ENCODE measurements at places on chromosomes 2 and 18.

DNA sequence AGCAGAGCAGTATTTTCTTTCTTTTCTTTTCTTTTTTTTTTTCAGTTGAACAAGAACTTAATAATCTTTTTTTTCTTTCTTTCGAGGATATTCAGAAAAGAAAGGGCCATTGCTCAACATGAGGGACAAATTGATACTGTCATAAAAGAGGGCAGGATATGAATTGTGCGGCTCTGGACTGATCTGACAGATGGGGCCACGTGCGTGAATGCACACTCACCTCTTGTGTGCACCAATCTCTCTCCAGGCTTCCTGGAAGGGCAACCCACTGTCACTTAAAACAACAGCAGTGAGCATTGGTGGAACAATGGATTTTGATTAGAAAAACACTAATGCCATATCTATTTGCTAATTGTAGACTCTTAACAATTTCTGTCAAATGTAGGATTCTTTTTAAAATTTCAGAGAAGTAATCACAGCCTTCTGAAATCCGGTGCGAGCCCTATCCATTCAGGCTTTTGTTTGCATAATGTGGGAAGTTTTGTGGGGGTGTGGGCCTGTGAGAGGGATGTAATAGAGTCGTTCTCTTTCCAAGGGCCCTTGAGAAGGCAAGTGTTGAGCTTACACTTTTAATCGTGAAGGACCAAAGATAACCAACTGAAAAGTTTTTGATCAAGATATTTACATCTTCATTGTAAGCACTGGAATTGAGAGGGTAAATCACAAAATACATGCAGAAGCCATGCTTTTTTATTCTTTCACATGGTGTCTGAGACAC is 298.8 kb downstream of the SP3 start:
- DNase-seq: no peak

- DNase-seq: no peak
These were observed 53.8 kb upstream of the SPTBN1 start for GRCh38 chr2:54402350-54402749.

- peak; percentile 82 for DNase-seq
These were observed 615 bp downstream of the GORASP2 start for GRCh38 chr2:170929686-170930050.

DNA sequence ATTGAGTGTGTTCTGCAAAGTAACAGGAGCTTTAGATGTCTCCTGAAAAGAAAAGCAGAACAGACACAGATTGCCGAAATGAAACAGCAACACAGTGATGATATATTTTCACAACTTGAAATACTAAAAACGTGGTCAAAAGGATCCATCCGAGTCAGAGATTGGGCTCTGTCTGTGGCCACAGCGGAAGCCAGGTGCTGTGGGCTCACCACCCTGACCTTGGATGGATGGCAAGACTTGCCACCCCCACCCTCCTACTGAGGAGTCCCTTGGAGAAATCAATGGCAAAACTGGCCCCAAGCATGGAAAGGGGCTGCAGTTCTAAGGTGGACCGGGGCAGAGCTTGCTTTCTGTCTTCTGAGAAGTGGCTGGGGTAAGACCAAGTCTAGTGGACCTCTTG is 31.4 kb upstream of the ACKR3 start:
- DNase-seq: no peak
